Type B pancreatic cell (in vitro differentiated cells): ENCODE measurements at places on chromosomes 5 and 9. TPM values are rescaled to one million over a fixed set of nuclear protein-coding genes. Genes with fewer than 3 reads are reported as not detected.

ANKRD20A1 gene
- total RNA-seq, result 3.3 and 3.9 TPM in 2 replicates

DNA sequence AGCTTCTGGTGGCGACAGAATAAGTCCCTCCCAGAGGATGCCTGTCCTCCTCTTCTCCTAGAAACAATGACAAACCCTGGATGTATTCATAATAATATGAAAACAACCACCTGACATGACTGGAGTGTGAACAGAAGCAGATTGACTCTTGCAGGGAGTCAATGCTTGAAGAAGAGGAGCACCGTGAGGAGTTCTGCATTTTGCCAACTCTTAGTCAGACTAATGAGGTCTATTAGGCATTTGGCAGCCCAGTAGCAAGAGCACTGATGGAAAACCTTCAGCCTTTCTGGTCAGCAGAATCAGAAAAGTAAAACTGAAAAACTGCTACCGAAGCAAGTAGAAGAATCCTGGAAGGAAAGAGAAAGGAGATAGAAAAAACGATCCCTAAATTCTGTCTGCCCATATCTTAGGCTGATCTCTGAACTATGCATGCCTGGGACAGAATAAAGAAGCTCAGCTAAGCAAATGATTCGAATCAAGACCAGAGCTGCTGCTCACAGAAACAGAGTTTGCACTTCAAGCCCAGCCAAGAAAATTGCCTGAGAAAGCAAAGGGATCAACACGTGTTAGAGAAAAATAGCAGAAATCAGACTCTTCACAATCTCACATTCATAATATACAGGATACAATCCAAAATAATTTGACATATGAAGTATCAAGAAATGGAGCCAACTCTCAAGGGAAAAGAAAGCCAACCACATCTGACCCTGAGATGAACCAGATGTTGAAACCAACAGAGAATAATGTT is 69.5 kb upstream of the OSMR start:
- no peak for DNase-seq
- H3K36me3 ChIP-seq, result no peaks in the 10 kb centered on the region
- no peak overlapping the region for H3K4me3 ChIP-seq
- no peaks in the 10 kb centered on the region for H3K4me1 ChIP-seq
- H3K27ac ChIP-seq, result no peak overlapping the region
- H3K27me3 ChIP-seq, result no peaks in the 10 kb centered on the region

DNA sequence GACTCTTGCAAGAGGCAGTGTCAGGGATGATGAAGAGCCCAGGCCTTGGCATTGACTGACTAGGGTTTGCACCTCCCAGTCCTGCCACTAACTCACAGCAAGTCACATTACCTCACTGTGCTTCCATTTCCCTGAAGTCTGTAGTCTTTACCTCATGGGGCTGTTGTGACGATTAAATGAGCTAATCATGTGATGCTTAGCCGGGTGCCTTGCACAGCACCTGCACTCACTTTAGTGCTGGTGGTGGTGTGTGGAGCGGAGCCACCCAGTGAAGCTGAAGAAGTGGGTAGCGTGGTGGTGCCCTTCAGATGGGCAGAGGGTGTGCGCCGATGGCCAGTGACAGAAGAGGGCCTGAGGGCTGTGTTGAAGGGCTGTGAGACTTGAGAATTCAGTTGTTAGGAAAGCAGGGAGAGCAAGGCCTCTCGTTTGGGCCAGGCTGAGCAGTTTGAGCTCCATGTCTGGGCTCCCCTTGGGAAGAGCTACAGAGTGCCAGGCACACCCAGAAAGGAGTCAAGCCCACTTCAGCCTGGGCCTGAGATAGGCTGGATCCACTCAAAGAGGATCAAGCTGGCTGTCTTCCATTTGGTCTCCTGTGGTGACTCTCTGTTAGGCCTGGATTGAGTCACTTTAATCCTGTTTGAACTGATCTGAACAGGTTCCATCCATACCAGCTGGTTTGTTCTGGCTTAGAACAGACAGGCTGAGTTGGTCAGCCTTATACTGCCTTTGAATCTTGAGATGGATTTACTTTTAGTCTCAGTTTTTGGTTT is 42.5 kb downstream of the RALGPS1 start:
- H3K27me3 ChIP-seq, result no peaks in the 10 kb centered on the region
- H3K4me1 ChIP-seq, result peaks cover 17% of the 10 kb centered on the region
- H3K27ac ChIP-seq, result peak overlapping the region; percentile 65
- no peak overlapping the region for H3K4me3 ChIP-seq
- H3K36me3 ChIP-seq, result no peaks in the 10 kb centered on the region
- no peak for DNase-seq

DNA sequence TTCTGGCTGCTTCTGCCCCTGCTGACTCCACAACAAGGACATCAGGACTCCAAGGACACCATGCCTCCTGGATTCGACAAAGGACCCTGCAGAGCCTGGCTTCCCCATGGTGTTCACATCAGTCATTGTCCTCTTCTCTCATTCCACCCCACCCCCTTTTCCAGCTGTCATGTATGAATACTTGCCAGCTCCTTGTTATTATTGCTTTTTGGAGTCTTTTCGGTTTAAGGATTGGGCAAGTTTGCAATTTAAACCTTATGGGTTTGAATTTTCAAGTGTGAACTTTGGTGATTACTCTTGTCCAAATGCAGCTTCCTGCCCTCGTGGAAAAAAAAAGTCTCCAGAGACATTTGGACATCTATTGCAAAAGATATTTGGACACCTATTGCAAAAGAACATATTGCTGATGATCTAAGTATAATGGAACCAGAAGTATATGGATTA is 14.2 kb upstream of the LVRN start:
- no peaks in the 10 kb centered on the region for H3K36me3 ChIP-seq
- no peak overlapping the region for H3K27ac ChIP-seq
- H3K4me1 ChIP-seq, result no peaks in the 10 kb centered on the region
- no peaks in the 10 kb centered on the region for H3K27me3 ChIP-seq
- no peak for DNase-seq
- no peak overlapping the region for H3K4me3 ChIP-seq

PPP2R2B gene
- 18.4 and 29.1 TPM in 2 replicates for total RNA-seq

PROB1 gene
- total RNA-seq, result 0.69 and 1.3 TPM in 2 replicates

DNA sequence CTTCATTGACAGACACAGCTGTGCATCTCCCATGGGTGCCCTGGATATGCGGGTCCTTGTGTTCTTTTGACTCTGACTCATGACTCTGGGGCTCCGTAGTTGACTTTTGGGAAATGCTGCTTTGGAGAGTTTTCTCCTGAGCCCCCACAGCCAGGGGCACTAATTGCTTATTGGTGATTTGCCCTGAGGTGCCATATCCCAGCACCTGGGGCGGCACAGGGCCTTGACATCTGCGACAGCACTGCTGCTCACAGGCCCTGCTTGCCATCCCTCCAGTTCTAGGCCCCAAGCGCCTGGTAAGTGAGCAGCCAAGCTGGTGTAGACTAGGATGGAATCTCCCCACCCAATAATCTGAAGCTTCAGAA is 75.1 kb downstream of the AMBP start:
- H3K27ac ChIP-seq, result no peak overlapping the region
- no peaks in the 10 kb centered on the region for H3K4me1 ChIP-seq
- H3K36me3 ChIP-seq, result peaks cover 22% of the 10 kb centered on the region

GRCh38 chr5:72108202-72109061 is 1.2 kb downstream of the MAP1B start:
- peak overlapping the region; percentile 95 for H3K4me3 ChIP-seq
- H3K36me3 ChIP-seq, result no peaks in the 10 kb centered on the region
- peak; percentile 80 for DNase-seq
- H3K27ac ChIP-seq, result peak overlapping the region; percentile 82
- H3K4me1 ChIP-seq, result peaks cover 37% of the 10 kb centered on the region

- no peak for DNase-seq
- H3K27me3 ChIP-seq, result peaks cover 9% of the 10 kb centered on the region
- H3K27ac ChIP-seq, result no peak overlapping the region
- no peaks in the 10 kb centered on the region for H3K36me3 ChIP-seq
- no peak overlapping the region for H3K4me3 ChIP-seq
Measured at GRCh38 chr5:54315736-54316528, 5.6 kb upstream of the ARL15 start.

DNA sequence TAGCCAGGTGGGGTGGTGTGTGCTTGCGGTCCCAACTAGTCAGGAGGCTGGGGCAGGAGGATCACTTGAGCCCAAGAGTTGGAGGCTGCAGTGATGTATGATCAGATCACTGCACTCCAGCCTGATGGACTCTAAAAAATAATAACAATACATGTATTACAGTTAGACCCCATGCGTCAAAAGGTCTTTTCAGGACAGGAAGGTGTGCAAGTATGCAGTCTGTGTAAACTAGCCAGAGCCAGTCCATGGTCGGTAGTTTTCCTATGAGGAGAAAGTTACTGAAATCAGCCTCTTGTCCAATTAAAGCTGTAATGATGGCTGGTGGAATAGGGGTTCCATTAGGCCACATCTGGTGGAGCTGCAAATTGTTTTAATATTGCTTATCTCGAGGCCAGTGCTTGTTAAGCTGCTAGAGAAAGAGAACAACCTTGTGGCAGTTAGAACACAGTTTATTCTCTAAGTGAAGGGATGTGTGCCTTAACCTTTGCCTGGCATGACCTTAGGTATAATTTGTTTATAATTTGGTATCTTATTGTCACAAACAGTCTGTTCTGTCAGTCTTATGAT is 1.5 kb upstream of the STOM start:
- H3K4me1 ChIP-seq, result peaks cover 35% of the 10 kb centered on the region
- no peak for DNase-seq
- peak overlapping the region; percentile 76 for H3K4me3 ChIP-seq
- no peak overlapping the region for H3K27ac ChIP-seq
- H3K27me3 ChIP-seq, result peaks cover 5% of the 10 kb centered on the region

- peak overlapping the region; percentile 70 for H3K27ac ChIP-seq
- DNase-seq, result no peak
- H3K27me3 ChIP-seq, result peaks cover 3% of the 10 kb centered on the region
- no peak overlapping the region for H3K4me3 ChIP-seq
- H3K36me3 ChIP-seq, result no peaks in the 10 kb centered on the region
- peaks cover 27% of the 10 kb centered on the region for H3K4me1 ChIP-seq
Measured at GRCh38 chr5:160175438-160176218, 53.7 kb upstream of the FABP6 start.

PCDHA9 gene
- 1.5 and 2.5 TPM in 2 replicates for total RNA-seq

GRCh38 chr9:112726428-112726827 is 8.5 kb upstream of the INIP start:
- H3K27me3 ChIP-seq, result no peaks in the 10 kb centered on the region
- no peak overlapping the region for H3K4me3 ChIP-seq
- H3K4me1 ChIP-seq, result no peaks in the 10 kb centered on the region
- no peak for DNase-seq
- H3K27ac ChIP-seq, result no peak overlapping the region
- no peaks in the 10 kb centered on the region for H3K36me3 ChIP-seq

DNA sequence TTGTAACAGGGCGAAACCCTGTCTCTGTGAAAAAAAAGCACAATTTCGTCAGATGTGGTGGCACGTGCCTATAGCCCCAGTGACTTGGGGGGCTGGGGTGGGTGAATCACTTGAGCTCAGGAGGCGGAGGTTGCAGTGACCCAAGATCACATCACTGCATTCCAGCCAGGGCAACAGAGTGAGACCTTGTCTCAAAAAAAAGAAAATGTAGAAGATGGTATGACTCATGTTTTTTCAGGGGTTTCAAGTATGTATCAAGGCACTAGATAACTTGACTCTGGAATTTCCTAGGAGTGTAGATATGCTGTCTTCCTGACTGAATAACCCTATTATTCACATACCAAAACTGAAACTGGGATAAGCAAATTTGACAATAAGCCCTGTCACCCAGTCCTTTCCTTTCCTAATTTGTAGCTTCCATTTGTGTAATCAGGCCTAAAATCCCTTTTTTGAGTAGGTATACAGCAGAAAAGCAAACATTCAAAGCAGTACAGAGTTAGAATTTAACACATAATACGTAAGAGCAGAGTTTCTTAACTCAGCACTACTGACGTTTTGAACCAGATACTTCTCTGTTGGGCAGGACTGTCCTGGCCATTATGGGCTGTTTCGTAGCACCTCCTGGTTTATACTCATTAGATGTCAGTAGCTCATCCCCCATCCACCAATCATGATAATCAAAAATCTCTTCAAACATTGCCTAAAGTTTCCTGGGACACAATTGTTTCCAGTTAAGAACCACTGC is 17.3 kb upstream of the ANKRD18B start:
- DNase-seq, result no peak
- no peaks in the 10 kb centered on the region for H3K27me3 ChIP-seq
- H3K36me3 ChIP-seq, result no peaks in the 10 kb centered on the region

- H3K27ac ChIP-seq, result no peak overlapping the region
- H3K4me3 ChIP-seq, result no peak overlapping the region
- no peak for DNase-seq
- H3K36me3 ChIP-seq, result no peaks in the 10 kb centered on the region
- H3K27me3 ChIP-seq, result peaks cover 3% of the 10 kb centered on the region
Measured at GRCh38 chr9:86868616-86869015, 78.7 kb downstream of the GAS1 start.

- no peak overlapping the region for H3K4me3 ChIP-seq
- no peak overlapping the region for H3K27ac ChIP-seq
Measured at GRCh38 chr5:78515670-78516069, 132.9 kb downstream of the LHFPL2 start.

DNA sequence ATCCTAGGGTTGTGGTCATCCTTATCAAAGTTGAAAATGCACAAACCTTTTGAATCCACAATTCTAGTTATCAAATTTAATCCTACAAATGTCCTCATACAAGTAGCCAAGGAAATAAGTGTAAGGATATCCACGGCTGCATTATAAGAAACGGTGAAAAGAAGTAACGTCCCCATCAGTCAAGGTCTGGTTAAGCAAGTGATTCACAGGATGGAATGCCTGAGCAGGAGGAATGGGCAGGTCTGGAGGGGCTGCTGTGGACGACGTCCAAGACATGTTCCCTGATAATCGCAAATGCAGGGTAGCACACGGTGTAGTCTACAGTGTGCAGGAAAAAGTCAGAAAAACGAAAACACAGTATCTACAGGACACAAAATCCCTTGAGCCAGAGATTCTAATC is 118.6 kb downstream of the ADAMTS2 start:
- DNase-seq, result peak; percentile 43
- no peak overlapping the region for H3K4me3 ChIP-seq
- H3K27ac ChIP-seq, result no peak overlapping the region
- peaks cover 7% of the 10 kb centered on the region for H3K36me3 ChIP-seq

CD74 gene
- total RNA-seq, result 24.9 and 37.2 TPM in 2 replicates

- H3K36me3 ChIP-seq, result peaks cover 5% of the 10 kb centered on the region
- H3K27ac ChIP-seq, result no peak overlapping the region
- H3K4me3 ChIP-seq, result no peak overlapping the region
- no peak for DNase-seq
- H3K27me3 ChIP-seq, result peaks cover 29% of the 10 kb centered on the region
Measured at GRCh38 chr5:135615581-135616260, 36.9 kb upstream of the CXCL14 start.

TRIM36 gene
- total RNA-seq, result 14.1 and 55.2 TPM in 2 replicates

QRFP gene
- total RNA-seq, result not detected in 2 replicates

DNA sequence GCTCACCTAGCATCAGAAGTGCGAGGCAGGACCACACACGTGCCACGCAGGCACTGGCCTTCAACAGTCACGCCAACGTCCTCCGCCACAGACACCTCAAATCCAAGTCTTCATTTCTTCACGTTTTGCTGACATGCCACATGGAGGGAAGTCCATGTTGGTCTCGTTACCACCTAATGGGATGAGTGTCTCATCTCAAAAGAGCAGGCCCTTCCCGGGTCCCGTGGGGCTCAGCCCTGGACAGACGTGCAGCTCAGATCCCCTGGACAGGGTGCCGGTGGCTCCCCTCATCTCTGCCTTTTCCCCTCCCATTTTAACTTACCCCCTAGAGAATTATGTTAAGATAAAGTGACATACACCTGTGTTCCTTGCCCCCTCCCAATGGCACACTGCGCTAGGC is 76.8 kb downstream of the MRPL36 start:
- no peak overlapping the region for H3K4me3 ChIP-seq
- H3K4me1 ChIP-seq, result no peaks in the 10 kb centered on the region
- peaks cover 14% of the 10 kb centered on the region for H3K27me3 ChIP-seq
- no peak overlapping the region for H3K27ac ChIP-seq
- no peak for DNase-seq

SLC4A9 gene
- 0.17 TPM in 1 of 2 replicates, not detected in the other for total RNA-seq

ADAMTS16 gene
- 2.0 and 23.3 TPM in 2 replicates for total RNA-seq

- no peak for DNase-seq
- H3K4me1 ChIP-seq, result no peaks in the 10 kb centered on the region
- no peak overlapping the region for H3K27ac ChIP-seq
- no peaks in the 10 kb centered on the region for H3K27me3 ChIP-seq
- no peaks in the 10 kb centered on the region for H3K36me3 ChIP-seq
Measured at GRCh38 chr5:28574606-28575005, 1536.2 kb upstream of the CDH9 start.
